ENCODE measurements at places on chromosomes 2 and 18. TPM values are rescaled to one million over a fixed set of nuclear protein-coding genes. Genes with fewer than 3 reads are reported as not detected.

The DOCK10 gene
- 2.2 TPM for total RNA-seq

The ELOA2 gene
- total RNA-seq = not detected

The ANKRD12 gene
- 39.9 TPM for total RNA-seq

The TNFAIP6 gene
- total RNA-seq = 2.8 TPM

DNA sequence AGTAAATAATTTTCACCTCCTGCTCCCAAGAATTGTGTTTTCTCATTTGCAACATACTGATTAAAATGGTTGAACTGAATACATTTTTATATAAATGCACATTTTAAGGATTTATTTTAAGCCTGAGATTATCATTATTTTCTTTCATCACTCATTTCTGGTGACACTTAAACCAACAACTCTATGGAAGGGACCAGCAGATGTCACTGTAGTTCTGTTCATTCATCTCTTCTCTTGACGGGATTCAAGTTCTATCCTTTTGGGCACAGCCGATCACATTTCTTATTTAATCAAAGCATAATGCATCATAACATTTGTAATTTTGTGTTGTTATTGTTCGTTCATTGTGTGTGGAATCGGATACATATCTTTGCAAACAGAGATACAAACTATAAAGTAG is 417.9 kb downstream of the HRH4 start:
- DNase-seq = no peak

- DNase-seq = no peak
Observed at GRCh38 chr2:190579915-190580846, 45.7 kb upstream of the NEMP2 start.

GRCh38 chr2:26846334-26847306 is 1.3 kb upstream of the DPYSL5 start:
- peak; percentile 81 for DNase-seq

GRCh38 chr2:23285091-23285800 is 99.7 kb upstream of the KLHL29 start:
- DNase-seq = no peak

GRCh38 chr2:42957861-42958301 is 165.5 kb upstream of the HAAO start:
- DNase-seq = peak; percentile 12

DNA sequence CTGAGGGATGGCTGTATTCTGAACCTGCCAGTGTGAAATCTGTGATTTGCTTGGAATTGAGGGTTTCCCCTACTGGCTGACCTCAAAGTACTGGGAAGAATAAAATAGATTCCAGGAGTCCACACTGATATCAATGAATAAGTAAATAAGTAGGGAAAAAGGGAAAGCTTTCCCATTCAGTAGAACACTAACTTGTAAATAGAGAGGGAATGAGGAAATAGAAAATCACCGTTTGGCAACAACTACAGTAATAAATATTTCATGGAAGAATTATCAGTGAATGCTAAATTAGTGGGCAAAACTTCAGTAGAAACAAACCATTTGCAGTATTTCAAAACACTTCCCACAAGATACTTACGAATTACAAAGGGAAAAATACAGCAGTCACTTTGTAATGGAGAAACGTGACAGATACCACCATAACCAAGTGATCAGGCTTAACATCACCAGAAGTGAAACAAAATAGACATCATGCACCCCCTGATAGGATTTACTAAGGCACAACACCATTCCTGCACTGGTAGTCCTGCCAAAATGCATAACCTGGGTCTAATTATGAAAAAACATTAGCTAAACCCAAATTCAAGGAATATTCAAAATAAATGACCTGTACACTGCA is 88.5 kb downstream of the ICA1L start:
- DNase-seq = no peak

- no peak for DNase-seq
Observed at GRCh38 chr2:138306626-138307025, 194.9 kb upstream of the SPOPL start.

- DNase-seq = no peak
Observed at GRCh38 chr2:151189125-151189524, 72.5 kb downstream of the RBM43 start.

Measured in Right ventricle myocardium superior (tissue), 1 donor.